T-cell (primary cell): ENCODE measurements at places on chromosomes 3 and 15.

DNA sequence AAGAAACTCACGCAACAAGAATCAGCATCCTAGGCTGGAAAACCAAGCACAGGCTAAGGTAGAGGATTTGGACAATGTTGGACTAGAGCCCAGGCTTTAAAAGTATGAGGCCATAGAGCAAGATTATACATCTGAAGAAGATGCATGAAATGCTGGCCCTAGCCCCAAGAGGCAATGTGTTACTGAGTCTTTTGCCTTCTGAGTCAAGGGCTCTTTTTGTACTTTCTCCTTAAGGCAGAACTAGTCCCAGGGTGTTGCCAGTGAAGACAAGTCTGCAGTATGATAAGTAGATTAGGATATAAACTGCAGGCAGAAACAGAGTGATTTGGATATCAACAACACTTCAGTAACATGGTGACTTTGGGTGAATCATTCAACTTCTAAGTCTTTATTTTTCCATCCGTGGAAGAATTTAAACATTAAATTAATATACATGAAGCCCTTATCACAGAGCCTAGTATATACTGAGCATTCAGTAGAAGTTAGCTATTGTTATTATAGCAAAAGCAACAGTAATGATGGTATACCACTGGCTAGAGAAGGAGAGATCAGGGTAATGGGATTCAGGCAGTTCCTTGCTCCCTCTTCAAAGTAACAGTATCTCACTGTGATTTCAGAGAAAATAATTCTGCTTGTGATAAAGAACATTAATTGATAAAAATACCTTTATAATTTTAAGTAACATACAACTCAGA, 99.9 kb upstream of the MLF1 start:
- DNase-seq, result no peak

DNA sequence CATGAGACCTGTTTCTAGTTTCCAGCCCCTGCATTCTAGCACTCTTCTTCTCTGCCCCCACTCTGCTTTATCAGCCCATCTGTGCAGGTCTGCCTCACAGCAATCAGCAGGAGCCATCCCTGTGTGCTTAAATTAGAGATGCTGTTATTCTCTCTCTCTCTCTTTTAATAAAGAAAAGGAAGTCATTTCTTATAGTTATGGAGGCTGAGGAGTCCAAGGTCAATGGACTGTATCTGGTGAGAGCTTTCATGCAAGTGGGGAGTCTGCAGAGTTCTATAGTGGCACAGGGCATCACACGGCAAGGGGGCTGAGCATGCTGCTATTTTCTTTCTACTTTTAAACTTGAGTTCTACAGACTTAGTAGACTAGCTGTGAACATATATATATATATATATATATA, 4.5 kb upstream of the ST6GAL1 start:
- no peak for DNase-seq

DNA sequence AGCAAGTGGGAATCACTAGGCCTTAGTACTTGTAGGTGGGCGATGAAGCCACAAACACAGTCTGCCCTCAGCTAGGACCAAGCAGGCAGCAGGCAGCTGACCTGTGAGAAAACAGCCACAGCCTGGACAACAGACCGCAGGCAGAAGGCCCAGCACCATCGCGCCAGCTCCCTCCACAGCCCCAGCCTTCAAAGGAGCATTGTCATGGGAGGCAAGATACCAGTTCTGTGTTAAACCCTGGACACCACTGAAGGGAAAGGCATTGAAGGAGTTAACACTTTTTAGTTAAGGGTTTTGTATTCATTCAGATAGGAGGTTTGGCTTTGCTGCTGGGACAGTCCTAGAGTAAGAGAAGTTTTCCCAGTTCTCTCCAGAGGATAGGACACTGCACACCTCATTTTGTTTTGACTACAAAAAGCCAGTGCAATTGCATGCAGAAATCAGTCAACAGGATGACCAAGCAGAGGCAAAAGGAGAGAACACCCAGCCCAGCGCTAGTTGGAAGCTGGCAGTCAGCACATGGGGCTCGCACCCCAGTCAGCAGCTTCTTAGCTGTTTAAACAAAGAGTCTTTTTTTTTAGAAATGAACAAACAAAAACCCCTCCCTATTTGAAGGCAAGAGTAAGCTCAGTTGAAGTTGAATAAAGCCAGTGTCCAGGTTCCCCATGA, 286.1 kb upstream of the TPM1 start:
- DNase-seq, result no peak

DNA sequence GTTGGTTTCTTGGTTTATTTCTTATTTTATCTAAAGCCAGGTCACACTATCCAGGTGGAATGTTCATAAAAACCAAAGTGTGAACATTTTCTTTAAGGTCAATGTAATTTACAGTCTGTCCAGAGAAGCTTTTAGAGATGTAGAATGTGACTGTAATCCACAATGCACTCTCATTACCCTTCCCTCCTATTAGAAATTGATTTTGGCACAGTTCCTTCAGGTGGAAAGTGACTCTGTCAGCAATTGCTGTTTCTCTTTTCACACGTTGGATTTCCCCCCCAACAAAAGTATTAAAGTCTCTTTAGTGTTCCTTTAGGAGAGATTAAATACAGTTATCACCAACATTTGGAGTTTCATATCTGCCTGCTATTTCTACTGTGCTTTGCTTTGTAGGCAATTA, 31.6 kb upstream of the COPB2 start:
- no peak for DNase-seq

- no peak for DNase-seq
Observed at GRCh38 chr3:143775459-143775858, 72.8 kb downstream of the SLC9A9 start.

- no peak for DNase-seq
Observed at GRCh38 chr3:197495999-197496745, 59.6 kb downstream of the BDH1 start.

GRCh38 chr3:99774467-99774866, 43.2 kb upstream of the CMSS1 start:
- DNase-seq, result no peak

DNA sequence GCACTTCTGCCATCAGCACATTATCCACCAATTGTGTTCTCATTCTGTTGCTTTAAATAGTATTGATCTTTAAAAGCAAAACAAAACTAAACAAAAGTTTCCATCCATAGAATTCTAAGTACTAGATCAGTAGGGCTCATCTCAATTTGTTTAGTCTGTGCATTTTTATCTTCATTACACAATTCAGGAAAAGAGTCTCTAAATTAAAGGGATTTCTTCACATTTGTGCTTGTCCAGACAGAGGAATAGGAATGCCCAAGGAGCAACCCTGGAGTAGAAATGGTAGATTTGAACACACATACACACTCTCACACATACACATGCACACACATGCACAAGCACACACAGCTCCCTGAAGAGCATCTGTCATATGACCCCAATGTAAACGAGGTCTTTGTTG, 21.4 kb downstream of the LMCD1 start:
- no peak for DNase-seq

DNA sequence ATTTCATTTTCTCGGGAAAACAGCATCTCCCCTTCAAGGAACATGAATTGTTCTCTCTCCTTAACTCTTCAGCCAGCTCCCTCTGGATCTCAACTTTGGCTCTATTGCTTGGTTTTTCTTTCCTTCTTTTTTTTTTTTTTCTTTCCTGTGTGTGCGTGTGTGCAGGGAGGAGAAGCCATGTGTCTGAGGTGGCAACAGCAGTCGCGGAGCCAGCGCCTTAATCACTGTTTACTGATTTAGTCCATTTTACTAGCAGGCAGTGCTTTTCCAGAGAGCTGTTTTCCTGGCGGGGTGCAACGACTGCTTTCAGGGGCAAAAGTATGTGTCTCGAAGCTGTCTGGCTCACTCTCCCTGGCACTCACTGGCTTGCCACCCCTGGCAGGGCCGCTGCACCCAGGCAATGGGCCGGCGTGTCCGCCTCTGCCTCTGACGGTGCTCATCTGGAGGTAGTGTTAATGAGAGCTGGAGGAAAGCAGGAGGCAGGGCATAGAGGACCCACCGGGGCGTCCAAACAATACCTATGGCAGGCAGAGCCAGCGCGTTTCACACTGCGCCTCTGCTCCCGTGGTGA, 835.4 kb upstream of the NR2F2 start:
- DNase-seq, result no peak

GRCh38 chr3:166104938-166105337, 267.7 kb upstream of the BCHE start:
- DNase-seq, result no peak
